ENCODE measurements at places on chromosomes 16 and 17.

DNA sequence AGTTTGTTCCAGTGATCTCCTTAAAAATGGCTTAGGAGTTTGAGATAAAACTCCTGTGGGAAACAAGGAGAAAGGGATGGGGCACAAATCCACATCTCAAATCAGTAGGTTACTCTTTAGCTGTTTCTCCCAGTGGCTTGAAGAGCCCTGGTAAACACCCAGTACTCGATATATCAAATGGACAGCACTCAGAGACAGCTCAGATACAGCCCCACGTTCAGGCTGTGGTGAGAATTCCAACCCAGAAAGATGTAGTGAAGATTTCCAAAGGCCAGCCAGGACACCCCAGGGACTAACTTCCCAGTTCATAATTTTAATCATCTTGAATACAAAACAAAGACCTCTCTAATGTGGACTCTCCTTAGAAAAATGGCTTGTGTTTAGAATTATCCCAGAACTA, 6.4 kb upstream of the VEZF1 start:
- no peak for DNase-seq

DNA sequence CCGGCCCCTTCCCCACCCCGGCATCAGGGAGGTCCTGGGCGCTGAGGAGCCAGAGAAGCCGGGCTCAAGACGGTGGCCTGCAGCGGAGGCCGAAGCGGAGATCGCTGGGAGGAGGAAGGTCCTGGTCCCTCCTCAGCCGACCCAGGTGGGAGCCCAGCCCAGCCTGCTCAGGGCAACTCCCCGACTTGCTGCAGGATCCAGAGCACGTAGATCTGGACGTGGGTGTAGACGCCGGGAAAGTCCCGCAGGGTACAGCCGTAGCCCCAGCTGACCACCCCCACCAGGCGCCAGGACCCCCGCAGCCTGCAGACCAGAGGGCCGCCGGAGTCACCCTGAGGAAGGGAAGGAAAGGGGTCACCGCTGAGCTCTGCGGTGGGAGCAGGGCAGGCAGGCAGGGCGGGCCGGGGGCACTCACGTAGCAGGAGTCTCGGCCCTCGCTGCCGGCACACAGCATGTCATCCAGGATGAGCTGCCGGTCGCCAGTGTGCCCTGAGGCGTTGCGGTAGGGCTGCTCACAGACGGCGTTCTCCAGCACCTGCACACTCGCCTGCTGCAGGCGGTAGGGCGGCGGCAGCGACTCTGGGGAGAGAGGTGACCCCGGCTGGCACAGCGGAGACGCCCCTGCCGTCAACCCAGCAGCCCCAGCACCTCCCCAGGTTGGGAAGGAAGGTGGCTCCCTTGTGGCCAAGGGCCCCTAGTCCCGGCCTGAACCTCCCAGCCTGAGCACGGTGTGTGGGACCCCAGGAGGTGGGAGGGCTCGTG, 5.4 kb downstream of the TPSD1 start:
- DNase-seq = no peak

- no peak for DNase-seq
Measured at GRCh38 chr17:5793899-5794298, 209.6 kb upstream of the NLRP1 start.

GRCh38 chr16:49556606-49557446, 183.2 kb downstream of the C16orf78 start:
- DNase-seq = no peak

- no peak for DNase-seq
Measured at GRCh38 chr17:70288540-70289290, 119.4 kb downstream of the KCNJ2 start.

DNA sequence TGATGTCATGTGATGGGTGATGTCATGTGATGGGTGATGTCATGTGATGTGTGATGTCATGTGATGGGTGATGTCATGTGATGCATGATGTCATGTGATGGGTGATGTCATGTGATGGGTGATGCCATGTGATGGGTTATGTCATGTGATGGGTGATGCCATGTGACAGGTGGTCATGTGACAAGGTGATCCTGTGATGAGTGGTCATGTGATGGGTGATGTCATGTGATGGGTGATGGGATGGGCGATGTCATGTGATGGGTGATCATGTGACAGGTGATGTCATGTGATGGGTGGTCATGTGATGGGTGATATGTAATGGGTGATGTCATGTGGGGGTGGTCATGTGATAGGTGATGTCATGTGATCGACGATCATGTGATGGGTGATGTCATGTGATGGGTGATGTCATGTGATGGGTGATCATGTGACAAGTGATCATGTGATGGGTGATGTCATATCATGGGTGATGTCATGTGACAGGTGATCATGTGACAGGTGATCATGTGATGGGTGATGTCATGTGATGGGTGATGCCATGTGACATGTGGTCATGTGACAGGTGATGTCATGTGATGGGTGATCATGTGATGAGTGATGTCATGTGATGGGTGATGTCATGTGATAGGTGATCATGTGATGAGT, 17.2 kb downstream of the CD300LB start:
- peak; percentile 26 for DNase-seq

GRCh38 chr17:44906010-44906646, 6.9 kb upstream of the EFTUD2 start:
- no peak for DNase-seq

DNA sequence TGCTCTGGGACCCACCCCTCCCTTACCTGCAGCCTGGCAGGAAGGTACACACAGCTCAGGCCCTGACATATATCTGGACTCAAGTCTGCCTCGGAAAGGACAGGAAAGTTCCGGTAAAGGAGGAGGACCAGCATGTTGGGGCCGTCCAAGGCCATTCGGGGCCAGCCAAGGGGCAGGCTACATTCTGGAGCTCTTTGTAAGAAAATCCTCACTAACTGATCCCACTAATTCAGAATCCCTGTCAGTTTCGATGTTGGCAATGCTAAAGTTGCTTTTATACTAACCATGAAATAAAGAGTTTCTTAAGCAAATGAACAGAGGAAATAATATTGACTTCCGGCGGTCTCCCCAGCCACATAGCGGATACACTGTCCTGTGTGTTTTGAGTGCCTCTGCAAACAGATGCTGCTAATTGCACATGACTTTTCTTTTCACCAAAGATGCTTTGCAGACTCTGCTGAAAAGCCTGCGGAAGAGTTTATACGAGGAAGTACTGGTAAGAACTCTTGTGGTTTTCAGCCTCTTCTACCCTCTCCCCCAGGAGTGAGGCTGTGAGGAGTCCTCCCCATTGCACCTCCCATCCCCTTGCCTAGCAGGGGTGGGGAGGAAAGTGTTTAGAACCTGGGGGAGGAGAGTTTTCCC, 54.8 kb downstream of the PLXDC1 start:
- DNase-seq = peak; percentile 33

- DNase-seq = no peak
Measured at GRCh38 chr16:83802135-83802534, 5.6 kb upstream of the HSBP1 start.

DNA sequence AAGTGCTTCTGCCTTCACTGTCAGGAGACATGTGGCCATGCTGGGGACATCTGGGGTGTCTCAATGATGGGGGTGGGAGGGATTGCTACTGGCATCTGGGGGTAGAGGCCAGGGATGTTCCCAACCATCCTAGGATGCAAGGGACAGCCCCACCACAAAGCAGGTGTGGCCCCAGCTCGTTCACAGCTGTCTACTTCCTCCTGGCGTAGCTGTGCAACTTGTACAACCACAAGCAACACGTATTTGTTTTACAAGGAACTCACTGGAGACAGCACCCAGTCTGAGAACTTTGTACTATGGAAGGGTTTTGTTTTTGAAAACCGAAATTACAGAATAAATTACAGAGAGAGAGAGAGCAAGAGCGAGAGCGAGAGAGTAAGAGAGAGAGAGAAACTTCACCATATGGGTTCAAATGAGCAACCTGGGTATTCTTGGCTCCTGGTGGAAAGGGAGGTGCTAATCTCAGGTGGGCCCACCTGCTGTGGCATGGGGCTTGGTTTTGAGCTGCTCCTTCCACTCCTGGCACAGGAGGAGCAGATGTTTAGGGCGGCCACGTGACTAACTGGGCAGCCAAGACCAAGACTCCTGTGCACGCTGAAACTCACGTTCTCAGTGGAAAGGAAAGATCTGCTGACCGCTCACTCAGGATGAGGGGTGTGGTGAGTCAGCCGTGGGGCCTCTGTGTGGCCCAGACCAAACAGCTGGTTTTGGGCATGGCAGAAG, 17.5 kb upstream of the TNFRSF13B start:
- DNase-seq = no peak

DNA sequence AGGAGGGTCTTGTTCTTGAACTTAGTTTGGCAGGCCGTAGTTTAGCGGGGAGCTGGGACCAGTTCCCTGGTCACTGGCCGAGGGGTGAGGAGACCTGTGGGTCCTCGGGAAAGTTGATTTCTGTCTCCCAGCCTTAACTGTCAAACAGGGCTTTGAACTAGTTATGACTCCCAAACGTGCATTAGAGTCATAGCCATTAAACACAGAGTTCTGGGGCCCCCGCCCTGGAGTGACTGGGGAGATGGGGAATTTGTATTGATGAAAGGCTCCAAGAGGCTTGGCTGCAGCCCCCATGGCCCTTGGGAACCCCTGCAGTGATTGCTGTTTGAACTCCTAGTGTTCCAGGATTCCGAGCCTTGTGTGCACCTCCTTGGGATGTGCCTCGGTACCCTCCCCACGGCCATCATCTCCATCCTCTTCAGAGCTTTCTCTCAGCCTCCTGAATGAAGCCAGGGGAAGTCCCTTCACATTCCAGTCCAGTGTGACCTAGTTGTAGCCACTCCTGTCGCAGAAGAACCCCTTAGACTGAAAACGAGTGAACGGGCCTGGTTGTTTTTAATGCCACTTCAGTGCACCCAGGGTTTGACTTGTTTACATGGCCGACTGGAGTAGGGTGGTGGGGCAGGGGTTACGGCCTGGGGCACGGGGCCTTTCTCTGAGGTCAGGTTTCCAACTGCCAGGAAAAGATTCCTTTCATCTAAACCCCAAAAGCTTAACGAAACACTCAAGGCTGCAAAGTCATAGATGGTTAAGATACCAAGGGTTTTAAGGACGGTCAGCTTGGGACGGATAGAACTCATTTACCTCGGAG, 1.4 kb downstream of the MPRIP start:
- DNase-seq = no peak

- no peak for DNase-seq
Measured at GRCh38 chr16:4356820-4357219, 5.7 kb upstream of the PAM16 start.

GRCh38 chr17:1216217-1217088, 36.7 kb upstream of the ABR start:
- no peak for DNase-seq

- DNase-seq = no peak
Measured at GRCh38 chr17:31130286-31131224, 35.8 kb downstream of the NF1 start.

DNA sequence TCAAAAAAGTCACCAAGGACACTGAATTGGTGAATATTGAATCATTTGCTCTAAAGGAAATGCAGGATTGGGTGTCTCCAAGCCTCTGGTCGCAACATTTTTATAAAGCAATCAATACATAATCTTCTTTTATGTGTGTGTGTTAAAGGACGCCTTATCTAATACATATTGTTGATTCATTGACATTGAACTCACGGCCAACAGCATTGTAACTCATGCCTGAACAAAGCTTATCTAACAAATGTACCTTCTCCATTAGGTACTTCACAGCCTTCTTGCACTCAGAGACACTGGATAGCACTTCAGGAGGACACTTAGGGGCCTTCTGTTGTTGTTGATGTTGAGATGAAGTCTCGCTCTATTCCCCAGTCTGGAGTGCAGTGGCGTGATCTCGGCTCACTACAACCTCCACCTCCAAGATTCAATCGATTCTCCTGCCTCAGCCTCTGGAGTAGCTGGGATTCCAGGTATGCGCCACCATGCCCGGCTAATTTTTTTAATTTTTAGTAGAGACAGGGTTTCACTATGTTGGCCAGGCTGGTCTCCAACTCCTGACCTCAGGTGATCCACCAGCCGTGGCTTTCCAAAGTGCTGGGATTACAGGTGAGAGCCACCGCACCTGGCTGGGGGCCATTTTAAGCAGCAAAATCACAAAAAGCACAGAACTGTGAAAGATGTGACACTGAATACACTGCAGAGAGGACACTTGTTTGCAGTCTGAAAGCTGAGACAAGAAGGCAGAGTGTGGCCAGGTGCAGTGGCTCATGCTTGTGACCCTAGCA, 13.2 kb upstream of the PDXDC1 start:
- DNase-seq = peak; percentile 40

GRCh38 chr17:51814521-51814920, 344.0 kb downstream of the CA10 start:
- no peak for DNase-seq

DNA sequence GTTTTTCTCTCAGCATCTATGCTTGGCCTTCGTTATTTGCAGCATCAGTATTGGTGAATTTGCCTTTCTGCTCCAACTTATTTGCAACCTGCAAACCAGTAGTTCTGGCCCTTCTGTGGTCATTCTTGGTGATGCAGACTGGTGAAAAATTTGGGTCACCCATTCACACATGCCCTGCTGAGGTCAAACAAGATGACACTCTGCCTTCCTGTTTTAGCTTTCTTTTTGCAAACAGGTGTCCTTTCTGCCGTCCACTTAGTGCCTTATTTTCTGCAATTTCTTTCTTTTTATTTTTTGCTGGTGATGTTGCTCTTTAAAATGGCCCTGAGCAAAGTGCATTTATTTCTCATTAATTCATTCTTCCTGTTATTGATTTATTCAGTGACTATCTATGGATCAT, 31.3 kb downstream of the PLCG2 start:
- no peak for DNase-seq

- no peak for DNase-seq
Measured at GRCh38 chr17:40486522-40487370, 14.7 kb downstream of the TNS4 start.

- DNase-seq = no peak
Measured at GRCh38 chr17:4710693-4711634, 532 bp downstream of the ARRB2 start.

GRCh38 chr16:85437166-85438052, 175.7 kb upstream of the GSE1 start:
- DNase-seq = peak; percentile 58

DNA sequence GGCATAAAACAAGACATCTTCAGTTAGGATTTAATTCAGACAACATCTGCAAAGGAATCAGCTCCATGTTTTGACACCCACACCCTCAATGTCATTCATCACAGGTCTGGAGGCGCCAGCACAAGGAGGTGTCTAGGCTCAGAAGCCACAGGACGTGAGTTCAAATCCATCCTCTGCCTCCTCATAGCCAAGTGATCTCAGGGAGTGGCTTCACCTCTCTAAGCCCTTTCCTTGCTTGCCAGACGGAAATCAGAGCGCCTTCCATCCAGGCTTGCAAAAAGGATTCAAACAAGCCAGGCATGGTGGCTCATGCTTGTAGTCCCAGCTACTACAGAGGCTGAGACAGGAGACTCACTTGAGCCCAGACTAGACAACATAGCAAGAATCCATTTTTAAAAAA, 84.6 kb downstream of the GSG1L start:
- no peak for DNase-seq

GRCh38 chr17:44390250-44390870, 911 bp upstream of the ITGA2B start:
- no peak for DNase-seq
